Kasumi-1 (cell line): ENCODE measurements at places on chromosomes 7 and 10.

GRCh38 chr7:72394016-72394415, 18.1 kb downstream of the CALN1 start:
- no peak for DNase-seq

DNA sequence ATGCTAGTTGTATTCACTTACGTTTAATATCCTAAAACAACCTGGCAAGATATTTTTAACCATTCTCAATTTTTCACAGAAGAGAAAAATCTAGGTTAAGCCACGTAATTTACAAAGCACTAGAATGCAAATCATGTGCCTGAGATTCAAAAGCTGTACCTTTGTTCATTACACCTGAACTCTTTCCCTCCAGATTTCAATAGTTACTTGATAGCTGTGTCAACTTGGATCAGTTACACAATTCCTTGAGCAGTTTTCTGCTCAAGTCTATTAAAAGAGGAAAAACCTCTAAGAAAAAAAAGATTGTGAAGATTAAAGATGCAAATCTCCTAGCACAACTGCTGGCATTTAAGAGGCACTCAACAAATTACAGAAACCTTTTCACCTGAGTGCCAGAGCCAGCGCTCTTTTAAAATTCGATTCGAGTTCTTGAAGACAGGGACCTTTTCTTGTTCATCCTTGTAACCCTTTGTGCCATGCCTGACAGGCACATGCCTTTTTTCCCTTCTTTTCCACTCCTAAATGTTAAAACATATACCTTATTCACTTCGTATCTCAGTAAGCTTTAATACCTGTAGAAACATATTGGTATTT, 886 bp downstream of the NSUN6 start:
- peak; percentile 38 for DNase-seq

DNA sequence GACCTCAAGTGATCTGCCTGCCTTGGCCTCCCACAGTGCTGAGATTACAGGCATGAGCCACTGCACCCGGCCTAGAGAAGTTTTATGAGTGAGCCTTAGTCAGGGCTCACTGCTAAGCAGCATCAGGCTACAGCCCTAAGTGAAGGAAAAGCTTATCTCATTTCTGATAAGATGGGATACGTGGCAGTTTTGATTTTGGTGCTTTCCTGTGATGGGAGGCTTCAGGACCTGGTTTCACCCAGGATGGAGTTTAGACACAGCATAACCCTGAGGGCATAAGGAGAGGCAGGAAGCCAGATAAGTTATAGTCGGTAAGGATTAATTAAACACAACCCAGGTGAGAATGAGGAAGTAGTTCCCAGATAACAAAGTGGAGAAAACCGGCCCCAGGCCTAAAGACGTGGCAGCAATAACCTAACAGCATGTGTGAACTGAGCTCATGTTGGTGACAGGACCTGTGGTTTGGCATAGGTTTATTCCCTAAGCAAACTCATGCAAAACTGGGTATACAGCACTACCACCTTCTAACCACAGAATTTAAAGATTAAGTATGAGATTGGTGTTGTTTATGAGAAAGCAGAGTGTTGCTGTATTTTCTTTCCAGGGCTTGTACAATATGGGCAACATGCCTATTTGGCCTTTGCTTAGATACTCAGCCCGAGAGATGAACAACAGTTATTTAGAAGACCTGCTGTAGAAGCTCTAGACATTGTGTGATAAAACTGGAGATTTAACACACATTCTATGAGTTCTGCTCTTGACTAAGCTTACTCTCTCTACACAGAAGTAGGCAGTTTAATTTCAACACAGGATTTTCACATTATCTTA, 119.4 kb downstream of the COL28A1 start:
- DNase-seq: no peak

DNA sequence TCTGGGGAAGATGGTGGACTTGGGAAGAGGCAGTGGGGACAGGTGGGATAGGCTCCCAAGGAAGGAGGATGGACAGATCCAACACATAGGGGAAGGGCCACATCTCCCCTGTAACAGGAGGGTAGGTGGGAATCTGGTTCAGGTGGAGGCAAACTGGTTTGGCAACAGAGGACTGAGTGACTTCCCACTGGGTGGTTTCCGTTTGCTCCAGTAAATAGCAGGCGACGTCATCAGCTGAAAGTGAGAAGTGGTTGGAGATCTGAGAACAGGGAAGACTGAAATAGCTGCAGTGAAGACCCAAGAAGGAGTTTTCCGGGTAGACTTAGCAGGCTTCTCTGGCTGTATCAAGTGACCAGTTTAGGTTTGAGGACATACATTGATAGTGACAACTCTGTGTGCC, 504.4 kb downstream of the GALNT17 start:
- no peak for DNase-seq

- no peak for DNase-seq
Observed at GRCh38 chr10:59055045-59055444, 121.4 kb upstream of the PHYHIPL start.

- DNase-seq: no peak
Observed at GRCh38 chr7:116807011-116807560, 55.3 kb upstream of the CAPZA2 start.

GRCh38 chr10:132066812-132067211, 1.1 kb downstream of the JAKMIP3 start:
- DNase-seq: no peak

- DNase-seq: no peak
Observed at GRCh38 chr7:2996141-2996540, 47.5 kb downstream of the CARD11 start.

GRCh38 chr7:44921607-44922350, 36.4 kb upstream of the PURB start:
- DNase-seq: peak; percentile 94
